ENCODE measurements at places on chromosomes 6 and 20. TPM values are rescaled to one million over a fixed set of nuclear protein-coding genes. Genes with fewer than 3 reads are reported as not detected.

Gene SNRPB2
- total RNA-seq, result 105 TPM

DNA sequence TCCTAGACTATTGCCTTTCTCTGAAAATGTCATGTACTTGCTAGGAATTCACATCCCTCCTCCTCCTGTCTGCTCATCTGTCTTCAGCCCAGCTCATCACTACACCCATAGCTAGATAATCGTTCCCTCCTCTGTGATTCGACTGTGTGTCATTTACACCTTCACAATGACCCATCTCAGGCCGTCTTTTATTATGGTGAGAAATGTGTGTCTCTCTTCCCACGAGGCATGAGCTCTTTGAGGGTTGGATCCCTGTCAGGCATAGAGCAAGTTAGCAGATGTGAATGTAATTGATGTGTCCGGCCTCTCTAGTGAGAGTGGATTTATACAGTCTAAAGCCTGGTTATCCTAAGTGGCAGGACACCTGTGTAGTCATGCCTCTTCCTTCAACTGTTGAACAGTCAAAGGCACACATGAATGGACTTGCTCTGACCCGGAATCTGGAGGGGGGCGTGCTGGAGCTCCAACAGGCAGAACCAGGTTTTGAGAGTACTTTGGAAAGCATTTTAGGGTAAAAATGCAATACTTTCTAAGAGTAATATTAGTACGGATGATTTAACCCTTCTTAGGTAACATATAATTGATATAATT, 182.1 kb downstream of the UTRN start:
- DNase-seq, result no peak

- no peak for DNase-seq
Measured at GRCh38 chr20:420166-420620, 12.1 kb downstream of the RBCK1 start.

DNA sequence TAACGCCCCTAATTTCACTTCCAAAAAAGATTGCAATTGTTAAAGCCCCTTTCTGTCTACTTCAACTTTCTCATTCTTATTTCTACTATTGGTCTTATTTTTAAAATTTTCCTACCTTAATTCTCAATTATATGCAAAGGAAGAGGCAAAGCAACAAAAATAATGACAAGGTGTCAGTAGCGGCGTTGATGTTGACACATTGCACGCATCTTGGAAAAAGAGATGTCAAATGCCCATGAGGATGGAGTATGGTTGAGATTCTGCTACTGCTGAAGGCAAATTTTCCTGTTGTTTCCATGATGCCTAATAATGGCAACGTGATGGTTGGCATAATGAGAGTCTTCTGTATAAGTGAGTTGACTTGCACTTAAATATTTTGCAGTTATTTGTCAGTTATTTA, 258.9 kb downstream of the CDKAL1 start:
- DNase-seq, result no peak

Gene APCDD1L
- total RNA-seq, result not detected

- no peak for DNase-seq
Measured at GRCh38 chr20:62999580-62999979, 7.2 kb downstream of the BHLHE23 start.

Gene C6orf52
- 0.88 TPM for total RNA-seq

Gene PAX1
- total RNA-seq, result not detected

Gene OR2H2
- total RNA-seq, result not detected

DNA sequence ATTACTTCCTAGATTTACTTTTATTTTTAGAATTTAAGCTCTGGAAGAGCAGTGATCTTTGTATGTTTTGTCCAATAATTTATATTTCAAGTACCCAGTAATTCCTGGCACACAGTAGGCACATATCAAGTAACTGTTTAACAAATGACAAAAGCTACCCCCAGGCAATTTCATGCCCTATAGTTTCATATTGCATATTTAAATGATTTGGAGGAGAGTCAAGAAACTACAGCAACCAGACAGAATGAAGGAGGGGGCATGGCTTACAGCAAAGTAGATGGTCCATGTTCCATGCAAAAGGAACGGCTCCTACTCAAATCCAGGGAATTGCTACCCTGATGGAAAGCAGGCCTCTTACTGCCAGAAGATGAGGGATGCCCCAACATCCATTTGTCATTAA, 113.5 kb downstream of the ARHGAP18 start:
- DNase-seq, result no peak

Gene SNAP25
- 0.18 TPM for total RNA-seq

Gene PSORS1C2
- total RNA-seq, result not detected

Data from activated CD4-positive, alpha-beta memory T cell treated with anti-CD3 and anti-CD28 coated beads, Interleukin-2, amount 10 ng/mL, durations not matched to agents 7 days and 5 days (primary cell).